Fibroblast of the aortic adventitia (primary cell): ENCODE measurements at places on chromosomes 1 and 21. TPM values are rescaled to one million over a fixed set of nuclear protein-coding genes. Genes with fewer than 3 reads are reported as not detected.

MEX3A gene
- 0.90 TPM in 2 replicates for total RNA-seq

PEAR1 gene
- 4.8 and 10.8 TPM in 2 replicates for total RNA-seq

CLEC20A gene
- not detected in 2 replicates for total RNA-seq

CRYBG2 gene
- total RNA-seq, result not detected in 2 replicates

TMCC2 gene
- total RNA-seq, result 2.5 and 7.0 TPM in 2 replicates

ADAMTS5 gene
- 4.6 and 24.0 TPM in 2 replicates for total RNA-seq

LEPR gene
- total RNA-seq, result 6.3 and 6.9 TPM in 2 replicates

NLRP3 gene
- total RNA-seq, result under 0.01 TPM in 1 of 2 replicates, not detected in the other

SLC2A5 gene
- total RNA-seq, result 0.90 and 1.1 TPM in 2 replicates

DAB1 gene
- total RNA-seq, result 0.45 and 3.2 TPM in 2 replicates

LCE1E gene
- total RNA-seq, result not detected in 2 replicates

PLA2G2D gene
- total RNA-seq, result not detected in 2 replicates

PTAFR gene
- under 0.01 and 0.65 TPM in 2 replicates for total RNA-seq

NBPF4 gene
- total RNA-seq, result not detected in 2 replicates

IFI44 gene
- total RNA-seq, result 14.2 and 66.6 TPM in 2 replicates

LCE1D gene
- not detected in 2 replicates for total RNA-seq

AMPD2 gene
- 52.0 and 67.2 TPM in 2 replicates for total RNA-seq

SYCP1 gene
- not detected in 2 replicates for total RNA-seq

MIXL1 gene
- not detected in 2 replicates for total RNA-seq

MROH7 gene
- 0.27 TPM in 1 of 2 replicates, not detected in the other for total RNA-seq

IGSF3 gene
- 0.27 TPM in 1 of 2 replicates, not detected in the other for total RNA-seq

CNTN2 gene
- not detected in 2 replicates for total RNA-seq

HES2 gene
- 0.09 and 0.65 TPM in 2 replicates for total RNA-seq

IFI44L gene
- total RNA-seq, result 17.7 and 48.7 TPM in 2 replicates

IFFO2 gene
- total RNA-seq, result 3.3 and 23.4 TPM in 2 replicates

CYP4A11 gene
- total RNA-seq, result not detected in 2 replicates

RYR2 gene
- 0.25 TPM in 1 of 2 replicates, not detected in the other for total RNA-seq

TFF3 gene
- not detected in 2 replicates for total RNA-seq

COL11A1 gene
- total RNA-seq, result 0.45 and 49.6 TPM in 2 replicates

RHD gene
- not detected in 2 replicates for total RNA-seq

ANGPTL7 gene
- total RNA-seq, result under 0.01 and 0.65 TPM in 2 replicates

S100A5 gene
- total RNA-seq, result 0.99 TPM in 1 of 2 replicates, not detected in the other

KCNE2 gene
- not detected in 2 replicates for total RNA-seq

HDAC1 gene
- 42.9 and 95.8 TPM in 2 replicates for total RNA-seq

CELA2B gene
- total RNA-seq, result not detected in 2 replicates
